Stimulated activated CD4-positive, alpha-beta T cell treated with anti-CD3 and anti-CD28 coated beads, Interleukin-1b, Interleukin-23, amount 100 ng/mL, for 24 hours (primary cell): ENCODE measurements at places on chromosomes 13 and 19.

DNA sequence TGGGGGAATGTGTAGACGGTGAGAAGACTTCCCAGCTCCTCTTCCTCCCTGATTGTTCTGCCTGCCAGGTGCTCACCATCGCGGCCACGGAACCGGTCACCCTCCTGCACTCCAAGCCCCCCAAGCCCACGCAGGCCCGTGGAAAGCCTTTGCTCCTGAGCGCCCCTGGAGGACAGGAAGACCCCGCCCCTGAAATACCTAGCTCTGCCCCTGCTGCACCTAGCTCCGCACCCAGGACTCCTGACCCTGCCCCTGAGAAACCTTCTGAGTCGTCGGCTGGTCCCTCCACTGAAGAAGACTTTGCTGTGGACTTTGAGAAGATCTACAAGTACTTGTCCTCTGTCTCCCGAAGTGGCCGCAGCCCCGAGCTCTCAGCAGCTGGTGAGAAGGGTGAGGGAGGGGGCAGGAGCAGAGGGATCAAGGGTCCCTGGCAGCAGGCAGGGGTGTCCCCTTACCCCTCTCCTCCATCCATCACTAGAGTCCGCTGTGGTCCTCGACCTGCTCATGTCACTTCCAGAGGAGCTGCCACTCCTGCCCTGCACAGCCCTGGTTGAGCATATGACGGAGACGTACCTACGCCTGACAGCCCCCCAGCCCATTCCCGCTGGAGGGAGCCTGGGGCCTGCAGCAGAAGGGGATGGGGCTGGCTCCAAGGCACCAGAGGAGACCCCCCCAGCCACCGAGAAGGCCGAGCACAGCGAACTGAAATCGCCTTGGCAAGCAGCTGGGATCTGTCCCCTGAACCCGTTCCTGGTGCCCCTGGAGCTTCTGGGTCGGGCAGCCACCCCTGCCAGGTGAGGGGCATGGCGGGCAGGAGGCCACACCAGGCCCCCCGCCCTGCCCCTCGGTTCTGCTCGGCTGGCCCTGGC lies 2.1 kb downstream of the SNAPC2 start:
- DNase-seq = no peak

DNA sequence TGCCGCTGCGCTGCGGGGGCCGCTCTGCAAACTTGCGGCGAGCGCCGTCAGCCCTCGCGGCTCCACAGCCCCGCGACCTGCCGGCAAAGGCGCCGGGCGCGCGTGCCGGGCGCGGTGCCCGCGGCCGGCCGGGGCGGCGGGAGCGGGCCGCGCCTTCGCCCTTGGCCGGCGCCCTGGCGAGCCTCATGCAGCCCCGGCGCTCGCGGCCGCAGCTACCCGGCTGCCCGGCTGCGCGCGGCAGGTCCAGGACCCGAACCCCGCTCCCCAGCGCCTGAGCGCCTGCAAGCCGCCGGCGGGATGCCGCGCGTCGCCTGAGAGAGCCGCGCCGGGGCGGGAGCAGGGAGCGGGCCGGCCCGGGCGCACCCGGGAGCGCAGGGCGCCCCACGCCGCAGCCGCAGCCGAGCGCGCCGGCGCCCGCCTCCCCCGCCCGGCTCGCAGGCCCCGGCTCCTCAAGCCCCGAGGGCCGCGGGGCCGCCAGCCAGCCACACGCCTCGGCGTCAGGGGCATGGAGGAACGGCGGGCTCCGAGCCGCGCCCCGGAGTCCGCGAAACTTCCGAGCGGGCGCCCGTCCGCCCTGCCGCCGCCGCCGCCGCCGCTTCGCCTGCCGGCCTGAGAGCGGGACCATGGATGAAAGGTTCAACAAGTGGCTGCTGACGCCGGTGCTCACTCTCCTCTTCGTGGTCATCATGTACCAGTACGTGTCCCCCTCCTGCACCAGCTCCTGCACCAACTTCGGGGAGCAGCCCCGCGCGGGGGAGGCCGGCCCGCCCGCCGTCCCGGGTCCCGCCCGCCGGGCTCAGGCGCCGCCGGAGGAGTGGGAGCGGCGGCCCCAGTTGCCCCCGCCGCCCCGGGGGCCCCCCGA lies 564 bp downstream of the HS6ST3 start:
- no peak for DNase-seq

DNA sequence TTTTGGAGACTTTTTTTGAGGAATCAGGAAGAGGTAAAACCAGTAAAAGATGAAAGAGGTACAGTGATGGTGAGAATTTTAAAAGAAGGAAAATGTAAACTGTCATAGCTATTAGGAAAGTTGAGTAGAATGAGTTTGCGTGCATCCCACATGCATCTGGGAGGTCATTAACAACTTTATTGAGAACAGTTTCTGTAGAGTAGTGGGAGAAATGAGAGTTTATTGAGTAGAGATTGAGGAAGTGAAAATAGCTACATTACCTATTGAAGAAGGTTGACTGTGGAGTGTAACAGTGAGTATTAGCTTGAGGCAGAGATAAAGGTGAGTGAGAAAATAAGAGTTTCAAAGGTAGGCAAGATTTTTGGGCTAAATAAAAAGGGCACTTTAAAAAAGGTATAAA lies 38.7 kb downstream of the BRCA2 start:
- no peak for DNase-seq

GRCh38 chr13:35477386-35477946 lies 977 bp upstream of the MAB21L1 start:
- no peak for DNase-seq

DNA sequence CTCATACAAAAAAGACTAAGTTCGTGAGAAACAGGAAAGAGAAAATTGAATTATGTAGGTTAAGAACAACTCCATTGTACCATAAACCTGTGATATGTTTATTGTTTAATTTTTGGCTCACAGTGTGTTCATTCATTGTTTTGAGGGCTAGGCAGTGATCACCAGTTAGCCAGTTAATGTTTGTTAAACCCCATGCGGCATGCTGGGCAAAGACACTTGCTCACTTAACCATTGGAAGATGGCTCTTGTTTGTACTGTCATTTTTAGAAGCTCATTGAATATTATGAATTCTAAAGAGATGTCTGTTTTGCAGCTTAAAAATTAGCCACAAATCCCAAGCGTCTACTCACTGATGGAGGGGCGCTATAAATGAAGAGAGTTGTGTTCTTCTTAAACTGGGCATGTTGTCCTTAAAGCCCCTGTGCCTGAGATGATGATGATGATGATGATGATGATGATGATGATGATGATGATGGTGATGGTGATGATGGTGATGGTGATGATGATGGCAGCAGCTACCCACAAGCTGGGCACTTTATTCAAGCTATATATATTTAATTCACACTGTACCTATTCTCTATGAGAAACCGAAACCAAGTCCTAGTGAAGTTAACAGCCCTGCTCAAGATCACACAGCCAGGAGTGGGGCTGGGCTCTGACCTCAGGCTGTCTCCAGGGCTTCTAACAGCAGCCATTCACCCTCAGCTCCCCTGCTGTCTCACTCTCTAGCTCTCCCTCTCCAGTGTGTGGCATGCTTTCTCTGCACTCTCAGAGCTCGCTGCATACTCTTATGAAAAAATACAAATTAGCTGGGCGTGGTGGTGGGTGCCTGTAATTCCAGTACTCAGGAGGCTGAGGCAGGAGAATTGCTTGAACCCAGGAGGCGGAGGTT lies 169.1 kb downstream of the SHISA2 start:
- DNase-seq = no peak

DNA sequence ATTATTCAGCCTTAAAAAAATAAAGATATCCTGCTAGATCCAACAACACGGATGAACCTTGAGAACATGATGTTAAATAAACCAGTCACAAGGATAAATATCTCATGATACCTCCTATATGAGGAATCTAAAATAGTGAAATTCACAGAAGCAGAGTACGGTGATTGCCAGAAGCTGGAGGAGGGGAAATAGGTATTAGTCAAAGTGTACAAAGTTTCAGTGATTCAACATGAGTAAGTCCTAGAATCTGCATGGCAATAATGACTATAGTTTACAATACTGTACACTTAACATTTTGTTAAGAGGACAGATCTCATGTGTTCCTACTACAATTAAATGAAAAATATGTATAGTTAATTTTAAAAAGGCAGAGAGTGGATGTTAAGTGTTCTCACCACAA lies 206.6 kb upstream of the SLC10A2 start:
- DNase-seq = no peak

DNA sequence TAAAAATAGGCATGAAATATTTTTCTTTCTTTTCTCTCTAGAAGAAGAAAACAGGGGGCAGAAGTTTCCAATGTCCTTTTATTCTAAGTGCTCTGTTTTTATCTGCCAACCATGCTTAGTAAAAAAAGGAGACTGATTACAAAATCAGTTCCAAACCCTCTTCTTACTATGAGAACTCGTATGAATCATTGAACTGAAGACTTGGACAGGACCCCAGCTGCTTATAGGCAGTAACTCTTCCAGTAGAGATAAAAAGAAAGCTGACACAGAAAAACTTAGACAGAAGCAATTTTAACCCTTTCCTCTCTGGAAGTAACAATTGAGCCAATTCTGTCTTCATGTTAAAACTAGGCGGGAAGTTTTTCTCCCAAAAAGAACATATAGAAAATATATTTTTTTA lies 24.5 kb upstream of the FREM2 start:
- DNase-seq = no peak

DNA sequence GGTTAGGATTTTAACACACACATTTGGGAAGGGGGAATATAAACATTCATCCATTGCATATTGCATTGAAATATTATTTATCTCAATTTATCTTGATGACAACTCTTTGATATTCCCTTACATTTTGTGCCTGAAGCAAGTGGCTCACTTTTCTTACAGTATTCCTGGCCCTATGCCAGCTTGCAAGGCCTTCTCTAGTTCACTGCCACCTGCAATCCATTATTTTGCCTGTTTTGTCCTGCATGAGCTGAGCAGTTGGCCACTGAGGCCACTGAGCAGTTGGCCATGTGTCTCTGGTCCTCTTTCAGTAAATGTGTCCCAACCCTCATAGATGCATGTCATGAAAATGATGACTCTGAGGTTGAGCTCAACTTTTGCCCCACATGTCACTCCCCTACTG lies 49.8 kb downstream of the CBY2 start:
- no peak for DNase-seq

GRCh38 chr13:41401366-41401765 lies 56.0 kb upstream of the RGCC start:
- DNase-seq = no peak

DNA sequence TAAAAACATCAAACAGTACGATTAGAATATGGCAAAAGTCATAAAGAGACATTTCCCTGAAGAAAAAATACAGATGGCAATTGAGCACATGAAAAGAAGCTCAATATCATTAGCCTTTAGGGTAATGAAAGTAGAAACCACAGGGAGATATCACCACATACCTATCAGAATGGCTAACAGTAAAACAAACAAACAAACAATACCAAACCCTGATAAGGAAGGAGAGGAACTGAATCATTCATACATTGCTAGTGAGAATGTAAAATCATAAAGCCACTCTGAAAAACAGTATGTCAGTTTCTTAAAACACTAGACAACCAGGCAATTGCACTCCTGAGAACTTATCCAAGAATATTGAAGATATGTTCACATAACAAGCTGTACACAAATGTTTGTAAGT lies 1342.5 kb upstream of the SLC10A2 start:
- DNase-seq = no peak

DNA sequence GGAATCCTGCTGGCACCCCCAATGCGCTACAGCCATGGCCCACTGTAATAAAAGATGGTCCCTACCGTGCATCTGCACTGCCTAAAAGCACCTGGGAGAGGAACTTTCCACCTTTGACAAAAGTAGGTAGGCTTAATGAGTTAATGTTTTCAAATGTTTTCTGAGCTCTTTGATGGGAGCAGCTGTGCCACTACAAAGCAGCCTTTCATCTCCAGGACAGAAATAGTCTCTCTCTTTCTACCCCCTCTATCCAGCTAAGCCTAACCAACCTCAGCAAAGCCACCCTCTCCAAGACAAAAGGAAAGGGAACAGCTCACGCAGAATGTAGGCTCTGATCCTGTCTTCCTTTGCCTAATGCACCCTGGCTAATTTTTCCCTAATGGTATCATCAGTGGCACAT lies 560.2 kb downstream of the UQCRFS1 start:
- no peak for DNase-seq

DNA sequence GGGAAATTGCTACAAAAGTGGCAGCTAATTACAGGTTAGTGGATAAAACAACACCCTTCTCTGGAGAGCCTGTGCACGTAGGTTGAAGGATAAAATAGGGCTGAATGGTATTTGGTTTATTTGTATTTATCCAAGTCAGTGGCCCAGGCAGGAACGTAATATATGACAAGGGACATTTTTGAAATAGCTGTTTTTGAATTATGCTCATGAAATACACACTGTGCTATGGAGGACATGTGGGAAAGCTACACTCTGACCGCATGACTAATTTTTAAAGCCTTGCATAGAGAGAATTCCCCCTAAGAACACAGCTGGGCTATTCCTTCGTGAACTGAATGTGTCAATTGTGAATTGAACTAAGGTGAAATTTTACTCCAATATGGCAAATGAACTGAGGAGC lies 292.1 kb upstream of the MAB21L1 start:
- no peak for DNase-seq

- no peak for DNase-seq
These were observed 255.0 kb upstream of the SLITRK1 start for GRCh38 chr13:84137292-84137691.

GRCh38 chr13:51585696-51586095 lies 1.4 kb downstream of the WDFY2 start:
- no peak for DNase-seq

DNA sequence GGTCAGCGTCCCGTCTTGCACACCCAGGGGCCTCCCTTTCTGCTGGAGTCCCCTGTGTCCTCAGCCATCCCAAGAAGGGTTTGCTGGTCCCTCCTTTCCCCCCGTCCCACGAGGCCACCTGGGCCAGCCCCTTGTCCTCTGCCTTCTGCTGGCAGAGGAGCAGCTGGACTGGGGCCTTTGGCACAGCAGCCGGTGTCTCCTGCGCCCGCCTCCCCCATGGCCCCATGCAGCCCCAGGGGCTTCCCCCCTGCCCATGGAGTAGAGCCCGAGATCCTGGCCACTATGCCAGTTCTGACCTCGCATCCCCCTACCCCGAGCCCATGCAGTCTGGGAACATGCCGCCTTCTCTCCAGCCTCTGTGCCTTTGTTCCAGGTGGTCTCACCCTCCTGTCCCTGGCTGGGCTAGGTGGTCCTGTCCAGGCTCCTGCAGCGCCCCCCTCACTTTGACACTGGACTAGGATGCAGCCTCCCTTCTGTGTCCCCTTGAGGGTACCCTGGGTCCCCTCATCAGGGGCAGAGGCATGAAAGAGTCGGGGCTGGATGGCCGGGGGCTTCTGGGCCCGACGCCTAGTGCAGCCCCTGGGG lies 5.7 kb upstream of the GARIN5A start:
- no peak for DNase-seq

GRCh38 chr13:20351281-20352022 lies 119.3 kb upstream of the GJB6 start:
- no peak for DNase-seq

GRCh38 chr19:19587771-19588170 lies 30.7 kb downstream of the PBX4 start:
- DNase-seq = no peak

DNA sequence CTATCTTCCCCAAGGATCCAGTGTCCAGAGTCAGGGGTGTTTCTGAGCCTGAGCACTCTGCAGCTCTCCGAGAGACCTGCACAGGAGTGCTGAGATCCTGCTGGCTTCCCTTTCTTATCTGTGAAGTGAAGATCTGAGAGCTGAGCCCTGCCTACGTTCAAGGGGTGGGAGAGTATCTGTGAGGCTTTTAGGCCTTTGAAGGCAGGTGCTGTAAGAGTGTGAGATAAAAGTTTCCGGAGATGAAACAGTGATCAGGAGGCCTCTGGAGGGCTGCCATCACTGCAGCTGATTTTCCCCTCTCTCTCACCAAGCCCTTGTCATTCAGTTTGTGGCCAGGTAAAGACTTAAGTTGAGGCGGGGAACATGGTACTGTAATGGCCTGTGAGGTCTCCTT lies 83.1 kb downstream of the AKAP11 start:
- DNase-seq = no peak

- DNase-seq = no peak
These were observed 27.4 kb downstream of the FPR3 start for GRCh38 chr19:51822325-51822724.
